T-helper 2 cell treated with Interferon-gamma antibody and Interleukin-4, amounts not matched to agents 100 ng/mL and 5 ng/mL, for 36 hours (primary cell): ENCODE measurements at places on chromosomes 1 and 21. TPM values are rescaled to one million over a fixed set of nuclear protein-coding genes. Genes with fewer than 3 reads are reported as not detected.

APCS gene
- not detected in 2 replicates for total RNA-seq

CLDN17 gene
- total RNA-seq, result not detected in 2 replicates

SPRR2E gene
- total RNA-seq, result not detected in 2 replicates

TMOD4 gene
- 1.7 and 2.8 TPM in 2 replicates for total RNA-seq

TNFRSF8 gene
- 36.9 and 37.6 TPM in 2 replicates for total RNA-seq

DNAJC28 gene
- total RNA-seq, result 0.23 TPM in 1 of 2 replicates, not detected in the other

SLC9A1 gene
- total RNA-seq, result 24.6 and 25.4 TPM in 2 replicates

TPRG1L gene
- total RNA-seq, result 10.4 and 11.0 TPM in 2 replicates

SFN gene
- 1.1 and 1.5 TPM in 2 replicates for total RNA-seq

GOLT1A gene
- not detected in 2 replicates for total RNA-seq

BACE2 gene
- total RNA-seq, result 5.5 and 6.1 TPM in 2 replicates

MATN1 gene
- 0.20 TPM in 1 of 2 replicates, not detected in the other for total RNA-seq

SUSD4 gene
- total RNA-seq, result 1.7 and 2.4 TPM in 2 replicates

SSU72 gene
- total RNA-seq, result 137 TPM in 2 replicates

TMIGD3 gene
- total RNA-seq, result not detected in 2 replicates

TSPEAR gene
- not detected in 2 replicates for total RNA-seq

KMO gene
- total RNA-seq, result not detected in 2 replicates

PRAMEF17 gene
- total RNA-seq, result not detected in 2 replicates

RPTN gene
- total RNA-seq, result not detected in 2 replicates

FMO3 gene
- total RNA-seq, result not detected in 2 replicates

PLXNA2 gene
- 0.39 and 0.89 TPM in 2 replicates for total RNA-seq

RYR2 gene
- 0.39 and 0.45 TPM in 2 replicates for total RNA-seq

KRTAP20-1 gene
- not detected in 2 replicates for total RNA-seq

IPP gene
- 12.0 and 12.2 TPM in 2 replicates for total RNA-seq

GREM2 gene
- total RNA-seq, result not detected in 2 replicates

HES5 gene
- total RNA-seq, result not detected in 2 replicates

ITGB2 gene
- total RNA-seq, result 444 and 447 TPM in 2 replicates

CROCC gene
- 25.5 and 26.1 TPM in 2 replicates for total RNA-seq

PCSK9 gene
- total RNA-seq, result 0.07 TPM in 2 replicates

CFHR2 gene
- total RNA-seq, result not detected in 2 replicates

GPR25 gene
- not detected in 2 replicates for total RNA-seq

INAVA gene
- not detected in 2 replicates for total RNA-seq

HAO2 gene
- total RNA-seq, result not detected in 2 replicates

CLCNKA gene
- total RNA-seq, result not detected in 2 replicates

SPRR5 gene
- not detected in 2 replicates for total RNA-seq

TNNT2 gene
- not detected in 2 replicates for total RNA-seq

CD52 gene
- total RNA-seq, result 1,191 and 1,203 TPM in 2 replicates

NME7 gene
- total RNA-seq, result 16.8 and 19.7 TPM in 2 replicates

LDLRAD1 gene
- total RNA-seq, result not detected in 2 replicates

URB1 gene
- 22.4 and 22.8 TPM in 2 replicates for total RNA-seq

CRP gene
- not detected in 2 replicates for total RNA-seq
